H1 (cell line): ENCODE measurements at places on chromosomes 1 and 21.

GRCh38 chr21:38171723-38172344 is 85.0 kb upstream of the KCNJ15 start:
- no peak overlapping the region for H3K4me3 ChIP-seq
- H3K4me1 ChIP-seq = peaks cover 4% of the 10 kb centered on the region; the same call in 1 of the 2 replicates
- H3K27ac ChIP-seq = peak overlapping the region; percentile 32; the same call in 1 of the 2 replicates
- H3K36me3 ChIP-seq = no peaks in the 10 kb centered on the region

GRCh38 chr1:23129846-23130245 is 38.8 kb downstream of the LUZP1 start:
- H3K4me1 ChIP-seq = peaks cover 3% of the 10 kb centered on the region
- DNase-seq = no peak
- H3K4me3 ChIP-seq = no peak overlapping the region
- H3K27ac ChIP-seq = no peak overlapping the region
- H3K27me3 ChIP-seq = no peaks in the 10 kb centered on the region
- no peaks in the 10 kb centered on the region for H3K36me3 ChIP-seq

DNA sequence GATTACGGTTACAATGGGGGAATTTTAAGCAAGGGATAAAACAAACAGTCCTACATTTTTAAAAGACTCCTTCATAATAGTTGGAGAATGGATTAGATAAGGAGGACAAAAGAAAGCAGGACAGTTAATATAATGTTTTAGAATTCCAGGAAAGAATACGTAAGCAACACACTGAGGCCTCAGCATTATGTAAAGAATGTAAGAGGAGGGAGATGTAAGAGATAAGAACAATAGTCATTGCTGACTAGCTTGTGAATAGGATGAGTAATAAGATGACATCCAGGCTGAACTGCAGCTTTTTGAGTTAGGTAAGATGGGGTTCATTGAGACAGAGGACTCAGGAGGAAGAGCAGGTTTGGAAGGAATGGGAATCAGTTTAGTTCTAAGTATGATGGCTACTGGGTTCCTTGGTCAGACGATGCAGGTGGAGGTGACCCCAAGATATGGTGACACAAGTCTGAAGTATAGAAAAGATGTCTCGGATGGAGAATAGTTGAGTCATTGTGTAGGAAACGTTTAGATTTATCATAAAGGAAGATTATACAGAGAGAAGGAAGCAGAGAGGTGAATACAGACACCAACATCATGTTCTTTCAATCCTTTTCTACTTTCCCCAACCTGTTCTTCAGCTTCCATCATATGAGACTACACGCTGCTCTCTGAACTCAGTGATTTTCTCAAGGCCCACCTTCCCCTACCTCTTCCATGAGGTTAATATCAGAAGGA is 372.8 kb downstream of the PTBP2 start:
- DNase-seq = no peak
- H3K4me3 ChIP-seq = no peak overlapping the region
- H3K27ac ChIP-seq = no peak overlapping the region
- H3K36me3 ChIP-seq = no peaks in the 10 kb centered on the region

DNA sequence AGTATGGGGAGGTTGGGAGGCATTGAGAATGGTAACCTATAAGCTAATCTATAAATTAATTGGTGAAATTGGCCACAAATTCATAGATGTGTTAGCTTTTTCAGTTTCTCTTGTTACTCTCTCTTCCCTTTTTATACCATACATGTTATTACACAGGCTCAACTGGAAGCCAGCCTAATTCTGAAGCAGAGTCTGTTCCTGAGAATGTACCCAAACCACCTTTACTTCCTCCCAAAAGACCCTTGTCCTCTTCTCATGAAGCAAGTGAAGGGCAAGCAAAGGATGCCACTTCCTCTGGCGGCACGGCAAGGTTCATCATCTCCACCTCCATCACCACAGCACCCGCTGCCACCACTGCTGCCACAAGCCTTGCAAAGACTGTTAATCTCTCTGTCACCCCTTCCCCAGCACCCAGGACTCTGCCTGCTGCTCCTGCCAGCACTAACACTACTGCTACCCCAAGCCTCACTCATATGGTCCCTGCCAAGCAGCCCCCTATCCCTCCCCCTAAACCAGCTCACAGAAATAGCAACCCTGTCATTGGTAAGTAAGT is 39.5 kb upstream of the RCC1 start:
- H3K27ac ChIP-seq = no peak overlapping the region
- H3K4me1 ChIP-seq = no peaks in the 10 kb centered on the region
- peaks cover 15% of the 10 kb centered on the region for H3K36me3 ChIP-seq
- H3K27me3 ChIP-seq = no peaks in the 10 kb centered on the region
- no peak for DNase-seq

GRCh38 chr1:158112994-158113758 is 67.5 kb upstream of the CD1D start:
- H3K36me3 ChIP-seq = no peaks in the 10 kb centered on the region
- no peak overlapping the region; the same call in 1 of the 2 replicates for H3K27ac ChIP-seq
- H3K4me1 ChIP-seq = peaks cover under 1% of the 10 kb centered on the region; the same call in 1 of the 2 replicates
- H3K4me3 ChIP-seq = peak overlapping the region; percentile 65
- peak; percentile 79 for DNase-seq
- peaks cover 16% of the 10 kb centered on the region for H3K27me3 ChIP-seq

DNA sequence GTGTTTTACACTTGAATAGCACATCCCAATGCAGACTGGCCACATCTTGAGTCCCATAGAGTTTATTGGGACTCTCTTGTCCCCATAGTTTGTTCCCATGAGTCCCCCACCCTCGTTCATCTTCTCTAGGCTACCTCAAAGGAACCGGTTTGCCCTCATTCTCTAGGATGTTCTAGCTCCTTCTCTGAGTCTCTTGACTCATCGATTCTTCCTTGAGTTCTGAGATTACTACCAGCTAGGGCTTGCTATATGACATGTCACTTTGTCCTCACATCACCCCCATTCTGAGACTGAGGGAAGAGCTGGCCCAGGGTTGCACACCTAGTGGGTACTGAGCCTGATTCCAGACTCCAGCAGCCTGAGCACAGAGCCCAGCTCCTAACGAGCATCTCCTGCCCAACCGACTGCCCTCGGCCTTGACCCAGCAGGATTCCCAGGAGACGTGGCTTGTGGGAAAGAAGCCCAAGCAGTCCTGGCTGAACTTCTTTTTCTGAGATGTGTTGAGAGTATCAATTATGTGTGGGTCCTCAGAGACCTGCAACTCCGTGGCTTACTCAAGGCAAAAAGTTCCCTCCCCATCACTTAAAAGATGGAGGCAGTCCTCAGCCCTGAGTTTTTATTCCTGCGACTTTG is 42.0 kb downstream of the TMEM51 start:
- no peaks in the 10 kb centered on the region for H3K36me3 ChIP-seq
- H3K4me3 ChIP-seq = no peak overlapping the region
- peaks cover 18% of the 10 kb centered on the region for H3K4me1 ChIP-seq
- DNase-seq = no peak

GRCh38 chr1:53584777-53585107 is 125.5 kb downstream of the DMRTB1 start:
- H3K36me3 ChIP-seq = no peaks in the 10 kb centered on the region
- no peak for DNase-seq
- H3K4me1 ChIP-seq = no peaks in the 10 kb centered on the region

DNA sequence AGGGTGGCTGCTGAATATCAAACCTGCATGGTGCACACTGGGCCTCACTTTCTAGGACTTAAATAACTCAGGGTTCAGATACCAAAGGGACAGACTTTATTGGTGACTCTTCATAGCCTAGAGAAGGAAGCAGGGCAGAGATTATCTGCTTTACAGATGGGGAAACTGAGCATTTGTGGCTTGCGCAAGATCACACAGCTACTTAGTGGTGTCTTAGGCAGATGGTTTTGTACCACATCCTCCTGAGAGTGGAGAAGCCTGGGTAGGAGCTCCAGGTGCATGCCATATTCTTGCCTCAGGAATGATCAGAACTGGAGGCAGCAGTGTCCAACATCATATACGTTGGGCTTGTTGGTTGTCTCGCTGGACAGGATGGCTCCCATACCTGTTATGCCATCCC is 6.8 kb upstream of the DPH2 start:
- H3K27ac ChIP-seq = no peak overlapping the region
- no peaks in the 10 kb centered on the region for H3K4me1 ChIP-seq
- H3K27me3 ChIP-seq = no peaks in the 10 kb centered on the region
- H3K4me3 ChIP-seq = no peak overlapping the region

GRCh38 chr21:35373998-35374397 is 324.9 kb upstream of the RUNX1 start:
- no peaks in the 10 kb centered on the region for H3K4me1 ChIP-seq
- H3K36me3 ChIP-seq = no peaks in the 10 kb centered on the region
- no peak overlapping the region for H3K27ac ChIP-seq
- DNase-seq = no peak

GRCh38 chr1:115052454-115053083 is 22.9 kb downstream of the TSHB start:
- H3K36me3 ChIP-seq = no peaks in the 10 kb centered on the region
- H3K27ac ChIP-seq = no peak overlapping the region
- DNase-seq = no peak
- no peaks in the 10 kb centered on the region for H3K27me3 ChIP-seq
- no peak overlapping the region for H3K4me3 ChIP-seq
- no peaks in the 10 kb centered on the region for H3K4me1 ChIP-seq
